ENCODE measurements at places on chromosomes 2 and 18.

- no peak for DNase-seq
These were observed 210.4 kb downstream of the SH3BP4 start for GRCh38 chr2:235162082-235162836.

- DNase-seq: no peak
These were observed 182.0 kb upstream of the ZC3H15 start for GRCh38 chr2:186304064-186304463.

GRCh38 chr2:33264766-33265165 is 211.7 kb upstream of the RASGRP3 start:
- no peak for DNase-seq

GRCh38 chr2:39851651-39852110 is 72.6 kb upstream of the THUMPD2 start:
- no peak for DNase-seq

- DNase-seq: no peak
These were observed 11.8 kb upstream of the PROC start for GRCh38 chr2:127406454-127406853.

- DNase-seq: no peak
These were observed 29.3 kb downstream of the ANKMY1 start for GRCh38 chr2:240528406-240529040.

GRCh38 chr18:24558403-24558802 is 98.0 kb downstream of the HRH4 start:
- no peak for DNase-seq

DNA sequence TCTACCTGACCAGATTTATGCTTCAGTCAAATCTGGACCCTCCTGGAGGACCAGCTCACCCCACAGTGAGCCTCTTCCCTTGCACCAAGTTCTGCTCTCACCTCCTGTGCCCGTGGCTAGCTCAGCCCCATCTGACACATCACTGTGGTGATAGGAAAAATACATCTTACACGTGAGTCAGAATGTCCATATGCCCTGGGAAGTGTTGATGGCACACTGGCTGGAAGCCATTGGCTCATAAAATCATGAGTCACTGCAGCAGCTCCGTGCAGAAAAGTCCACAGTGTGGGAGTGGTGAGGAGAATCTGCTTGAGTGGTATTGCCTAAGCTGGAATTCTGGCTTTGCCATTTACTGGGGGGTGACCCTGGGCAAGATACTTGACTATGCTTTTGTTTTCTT is 42.6 kb upstream of the RAPGEF4 start:
- DNase-seq: no peak

DNA sequence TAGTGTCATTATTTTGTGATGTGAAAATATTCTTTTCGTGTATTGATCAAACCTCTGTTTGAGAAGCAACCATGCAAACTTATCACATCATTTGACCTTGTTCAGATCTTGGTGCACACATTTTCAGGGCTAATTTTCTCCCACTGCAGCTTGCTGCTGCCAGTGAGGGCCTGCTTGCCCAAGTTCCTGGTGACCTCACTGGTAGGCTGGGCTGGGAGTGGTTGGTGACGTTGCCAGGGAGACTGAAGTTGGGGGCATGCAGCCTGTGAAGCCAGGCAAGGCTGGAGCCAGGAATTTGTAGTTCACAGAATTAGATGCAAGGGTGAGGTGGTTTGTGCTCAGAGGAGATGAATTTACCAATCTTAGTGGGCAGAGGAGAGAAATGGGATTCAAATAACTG is 38.5 kb downstream of the PARD3B start:
- DNase-seq: no peak

- DNase-seq: no peak
These were observed 71.5 kb downstream of the RAB31 start for GRCh38 chr18:9779630-9780029.

DNA sequence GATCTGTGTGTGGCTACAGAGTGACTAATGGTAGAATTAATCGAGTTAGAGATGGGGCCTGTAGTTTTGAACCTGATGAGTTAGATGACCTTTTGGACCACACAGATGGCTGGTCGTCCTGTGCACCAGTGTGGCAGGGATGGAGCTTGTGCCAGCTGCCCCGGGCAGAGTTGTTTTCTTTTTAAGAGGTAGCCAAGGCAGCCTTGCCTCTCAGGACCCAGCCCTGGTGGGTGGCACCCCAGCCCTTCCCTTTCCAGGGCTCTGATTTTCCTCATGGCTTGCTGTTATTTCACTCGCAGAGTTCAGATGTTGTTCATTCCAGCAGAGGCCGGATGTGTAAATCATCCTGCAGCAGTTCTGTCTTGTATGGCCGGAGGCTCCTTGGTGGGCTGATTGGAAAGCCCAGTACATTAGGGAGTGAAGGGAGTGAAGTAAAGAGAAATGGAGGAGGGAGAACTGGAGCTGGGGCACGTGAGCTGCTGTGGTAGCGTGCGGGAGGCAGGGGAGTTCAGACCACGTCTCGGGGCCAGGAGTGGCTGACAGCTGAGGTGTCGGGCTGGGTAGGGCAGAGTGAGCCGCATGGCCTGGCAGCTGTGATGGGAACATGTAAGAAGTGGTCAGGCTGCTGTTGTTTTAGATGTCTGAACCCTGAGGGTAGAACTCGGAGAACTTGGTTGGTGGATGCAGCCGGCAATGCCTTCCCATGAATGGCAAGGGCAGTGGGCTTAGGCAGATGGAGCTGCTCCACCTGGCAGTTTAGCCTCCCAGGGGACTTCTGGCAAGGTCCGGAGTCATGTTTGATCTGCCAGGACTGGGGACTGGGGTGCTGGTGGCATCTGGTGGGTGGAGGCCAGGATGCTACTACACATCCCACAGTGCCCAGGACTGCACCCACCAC is 28.8 kb downstream of the ASAP2 start:
- no peak for DNase-seq

DNA sequence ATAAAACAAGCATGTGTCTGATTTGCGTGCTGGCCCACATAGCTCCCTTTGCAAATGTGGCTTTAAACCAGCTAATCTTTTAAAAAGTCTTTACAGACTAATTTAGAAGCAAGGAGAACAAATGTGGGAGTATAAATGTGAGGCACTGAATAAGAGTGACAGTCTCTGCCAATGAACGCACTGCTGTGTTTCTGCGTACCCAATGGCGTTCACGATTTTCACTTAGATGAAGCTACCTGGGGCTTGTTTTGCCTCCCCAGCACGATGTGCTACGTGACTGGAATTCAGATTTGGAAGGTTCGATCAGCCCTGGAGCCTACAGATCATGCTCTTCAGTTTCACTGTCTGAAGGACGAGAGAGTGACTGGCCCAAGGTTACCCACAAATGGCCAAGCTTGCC is 10.8 kb upstream of the CRACDL start:
- DNase-seq: no peak

Measured in activated naive CD4-positive, alpha-beta T cell (primary cell).